ENCODE measurements at places on chromosomes 13 and 19.

DNA sequence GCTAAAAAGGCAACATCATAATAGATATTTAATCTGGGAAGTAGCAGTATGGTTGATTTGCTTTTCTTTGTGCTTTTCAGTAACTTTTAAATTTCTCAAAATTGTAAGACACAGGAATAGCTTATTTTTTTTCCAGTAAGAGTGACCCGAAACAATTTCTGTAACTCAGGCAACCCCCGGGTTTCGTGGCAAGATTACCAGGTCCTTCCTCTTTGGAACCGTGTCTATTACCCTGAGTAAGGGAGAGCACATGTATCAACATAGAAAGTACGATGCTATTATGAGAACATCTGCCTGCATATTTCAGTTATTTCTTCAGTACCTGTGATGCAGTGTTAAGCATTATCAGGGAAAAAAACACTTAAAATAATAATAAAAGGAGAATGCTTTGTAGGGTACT lies 64.1 kb downstream of the DOCK9 start:
- DNase-seq, result peak; percentile 25

- no peak for DNase-seq
Observed at GRCh38 chr13:40026741-40027140, 371.3 kb downstream of the COG6 start.

DNA sequence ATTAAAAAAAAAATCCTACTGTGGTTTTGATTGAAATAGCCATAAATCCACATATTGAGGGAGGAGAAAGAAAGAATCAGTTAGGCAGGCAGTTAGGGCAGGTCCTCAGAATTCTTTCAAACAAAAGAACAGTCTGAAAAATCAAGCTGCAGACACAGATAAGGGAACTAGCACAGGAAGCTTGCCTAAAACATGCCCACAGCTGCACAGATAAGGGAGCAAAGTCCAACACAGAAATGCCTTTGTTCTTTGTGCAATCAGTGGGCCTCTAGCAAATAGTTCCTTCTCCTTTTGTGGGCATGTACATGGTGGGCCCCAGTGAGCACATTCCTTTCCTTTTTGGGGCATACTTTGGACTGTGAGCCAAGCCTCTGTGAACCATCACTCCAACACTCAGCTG lies 42.7 kb downstream of the UTP14C start:
- DNase-seq, result peak; percentile 81

- DNase-seq, result no peak
Observed at GRCh38 chr19:5585461-5586299, 17.9 kb upstream of the TINCR start.

DNA sequence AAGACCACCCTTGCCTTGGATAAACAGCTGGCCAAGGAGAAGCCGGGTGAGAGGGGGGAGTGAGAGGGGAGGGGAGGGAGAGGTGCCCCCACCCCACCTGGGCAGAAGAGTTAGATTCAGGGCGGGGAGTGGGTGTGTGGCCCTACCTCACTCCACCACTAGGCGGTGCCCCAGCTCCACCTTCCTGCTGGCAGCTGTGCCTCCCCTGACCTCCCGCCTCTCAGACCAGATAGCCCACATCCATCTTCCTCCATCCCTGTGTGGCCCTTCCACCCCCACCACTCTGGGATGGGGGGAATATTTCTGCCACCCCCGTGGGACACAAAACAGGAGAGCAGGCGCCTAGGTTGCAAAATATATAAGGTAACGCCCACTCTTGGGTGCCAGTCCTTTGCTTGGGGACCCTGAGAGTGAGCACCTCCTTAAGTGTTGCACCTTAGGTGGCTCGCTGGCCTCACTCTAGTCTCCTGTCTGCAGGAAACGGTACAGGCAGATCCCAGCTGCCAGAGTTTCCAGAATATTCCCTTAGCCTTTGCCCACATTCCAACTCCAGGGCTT lies 13.8 kb upstream of the EHD2 start:
- DNase-seq, result peak; percentile 79
